ENCODE measurements at places on chromosomes 2 and 18. TPM values are rescaled to one million over a fixed set of nuclear protein-coding genes. Genes with fewer than 3 reads are reported as not detected.

SERPINB12 gene
- not detected for total RNA-seq

RBM43 gene
- 12.2 TPM for total RNA-seq

LCLAT1 gene
- 5.8 TPM for total RNA-seq

REG3G gene
- not detected for total RNA-seq

EML6 gene
- 0.65 TPM for total RNA-seq

GPR148 gene
- total RNA-seq: not detected

TMEM163 gene
- total RNA-seq: not detected

GPR75 gene
- 2.6 TPM for total RNA-seq

TMEM178A gene
- 6.2 TPM for total RNA-seq

RGPD4 gene
- total RNA-seq: not detected

PSMD1 gene
- 53.9 TPM for total RNA-seq

CCDC148 gene
- 1.7 TPM for total RNA-seq

IHH gene
- total RNA-seq: not detected

Measured in subcutaneous adipose tissue (tissue), 4 donors.